ENCODE measurements at places on chromosomes 3 and 15.
A peak's percentile ranks its signal among the peaks of the same experiment; 100 is the strongest.

GRCh38 chr15:67107014-67107812 lies 41.8 kb downstream of the SMAD3 start:
- no peak overlapping the region for H3K4me3 ChIP-seq
- peak; percentile 89 for DNase-seq
- peak overlapping the region; percentile 89 for H3K27ac ChIP-seq
- H3K27me3 ChIP-seq, result no peaks in the 10 kb centered on the region

DNA sequence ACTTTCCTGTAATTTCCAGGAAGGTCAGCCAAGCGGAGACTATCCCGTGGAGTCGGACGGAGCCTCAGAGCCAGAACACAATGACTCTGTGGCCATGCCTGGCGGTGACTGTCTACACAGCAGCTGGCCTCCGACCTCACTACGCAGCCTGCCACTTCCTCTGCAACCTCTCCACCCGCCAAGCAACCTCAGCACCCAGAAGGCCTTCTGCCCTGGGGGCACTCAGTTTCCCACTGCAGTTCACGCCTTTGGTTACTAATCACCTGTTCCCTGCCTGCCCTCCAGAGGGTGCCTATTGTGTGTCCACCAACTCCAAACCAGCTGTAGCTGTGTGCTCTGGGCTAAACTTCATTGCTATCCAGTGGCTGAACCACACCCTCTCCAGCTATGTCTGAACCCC lies 44.0 kb downstream of the TM2D3 start:
- no peaks in the 10 kb centered on the region for H3K36me3 ChIP-seq
- no peak for DNase-seq
- H3K4me3 ChIP-seq, result no peak overlapping the region
- no peaks in the 10 kb centered on the region for H3K27me3 ChIP-seq

DNA sequence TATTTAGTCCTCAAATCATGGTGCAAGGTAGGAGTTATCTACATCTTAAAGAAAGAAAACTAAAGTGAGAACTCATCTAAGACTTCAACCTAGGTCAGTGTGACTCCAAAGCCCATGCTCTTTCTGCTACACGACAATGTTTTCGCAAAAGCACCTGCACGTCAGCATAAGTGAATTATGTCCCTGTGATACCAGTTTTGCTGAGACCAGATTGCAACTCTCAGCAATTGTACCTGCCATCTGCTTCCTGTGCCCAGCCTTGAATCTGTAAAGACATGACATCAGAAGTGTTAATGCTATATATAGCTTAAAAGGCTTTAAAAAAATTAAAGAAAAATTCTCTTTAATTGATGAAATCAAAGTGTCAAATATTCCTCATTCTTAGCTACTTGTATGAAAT lies 43.4 kb downstream of the RETNLB start:
- no peak overlapping the region for H3K4me3 ChIP-seq
- no peaks in the 10 kb centered on the region for H3K36me3 ChIP-seq
- no peaks in the 10 kb centered on the region for H3K27me3 ChIP-seq
- H3K4me1 ChIP-seq, result no peaks in the 10 kb centered on the region
- DNase-seq, result no peak
- no peak overlapping the region for H3K27ac ChIP-seq

DNA sequence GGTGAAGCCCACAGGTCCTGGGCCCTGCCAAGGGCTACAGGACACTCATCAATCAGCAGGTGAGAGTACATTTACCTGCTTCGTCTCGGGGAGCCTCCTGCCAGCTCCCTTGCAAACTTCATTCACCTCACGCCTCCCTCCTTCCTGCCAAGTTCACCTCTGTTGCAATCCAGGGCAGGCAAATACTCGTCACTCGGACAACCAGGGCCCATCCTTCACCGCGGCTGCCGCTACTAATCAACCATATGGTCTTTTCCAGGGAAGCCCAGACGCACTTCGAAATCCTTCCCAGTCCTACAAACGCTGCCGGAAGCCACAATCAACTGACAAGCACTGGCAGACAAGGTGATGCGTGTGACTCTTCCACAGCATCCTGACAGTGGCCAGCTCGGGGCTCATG lies 200.7 kb upstream of the NSMCE3 start:
- H3K27me3 ChIP-seq, result no peaks in the 10 kb centered on the region
- no peak for DNase-seq
- no peak overlapping the region for H3K4me3 ChIP-seq
- no peaks in the 10 kb centered on the region for H3K36me3 ChIP-seq

DNA sequence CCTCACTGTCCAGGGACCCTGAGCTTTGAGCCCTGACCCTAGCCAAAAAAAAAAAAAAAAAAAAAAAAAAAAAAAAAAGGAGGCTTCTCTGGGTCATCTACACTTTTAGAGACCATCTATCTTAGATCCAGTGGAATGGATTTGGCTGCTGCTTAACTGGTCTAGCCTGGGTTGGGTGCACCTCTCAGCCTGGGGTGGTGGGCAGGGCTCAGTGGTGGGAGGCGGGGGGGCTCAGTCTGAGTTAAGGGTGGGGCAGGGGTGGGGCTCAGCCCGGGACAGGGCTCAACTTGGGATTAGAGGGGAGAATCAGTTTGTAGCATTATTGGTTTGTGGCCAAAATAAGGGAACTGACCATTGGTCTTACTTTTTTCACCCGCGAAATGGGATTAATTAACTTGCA lies 139.2 kb downstream of the TPRA1 start:
- no peaks in the 10 kb centered on the region for H3K36me3 ChIP-seq
- peaks cover 46% of the 10 kb centered on the region for H3K27me3 ChIP-seq
- H3K4me1 ChIP-seq, result peaks cover 3% of the 10 kb centered on the region
- DNase-seq, result no peak

DNA sequence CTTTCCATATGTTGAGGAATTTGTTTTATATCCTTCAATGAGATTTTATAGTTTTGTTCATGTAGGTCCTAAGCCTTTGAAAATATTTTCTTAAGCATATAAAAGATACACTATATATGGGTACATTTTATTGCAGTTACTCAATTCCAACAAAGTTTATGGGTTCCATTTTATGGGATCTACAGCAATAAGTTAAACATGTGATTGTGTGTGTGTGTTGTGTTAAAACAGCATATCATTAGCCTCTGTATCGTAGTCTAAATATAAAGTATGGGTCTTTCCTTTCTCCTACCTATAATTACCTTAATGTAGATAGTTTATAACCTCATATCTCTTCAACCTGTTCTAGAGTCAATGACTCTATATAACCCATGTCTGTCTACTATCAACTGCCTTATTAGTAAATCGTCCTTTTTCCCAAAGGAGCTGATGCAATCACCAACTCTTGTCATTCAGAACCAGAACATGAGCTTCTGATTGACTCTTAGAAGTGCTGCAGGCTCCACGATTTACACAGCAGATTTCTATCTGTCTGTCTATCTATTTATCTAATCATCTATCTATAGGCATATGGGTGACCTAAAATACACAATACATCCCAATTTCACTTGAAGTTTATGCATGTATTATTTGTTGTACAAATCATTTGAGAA lies 512.6 kb upstream of the CBLB start:
- no peak overlapping the region for H3K27ac ChIP-seq
- no peaks in the 10 kb centered on the region for H3K36me3 ChIP-seq
- no peak overlapping the region for H3K4me3 ChIP-seq
- no peaks in the 10 kb centered on the region for H3K4me1 ChIP-seq

DNA sequence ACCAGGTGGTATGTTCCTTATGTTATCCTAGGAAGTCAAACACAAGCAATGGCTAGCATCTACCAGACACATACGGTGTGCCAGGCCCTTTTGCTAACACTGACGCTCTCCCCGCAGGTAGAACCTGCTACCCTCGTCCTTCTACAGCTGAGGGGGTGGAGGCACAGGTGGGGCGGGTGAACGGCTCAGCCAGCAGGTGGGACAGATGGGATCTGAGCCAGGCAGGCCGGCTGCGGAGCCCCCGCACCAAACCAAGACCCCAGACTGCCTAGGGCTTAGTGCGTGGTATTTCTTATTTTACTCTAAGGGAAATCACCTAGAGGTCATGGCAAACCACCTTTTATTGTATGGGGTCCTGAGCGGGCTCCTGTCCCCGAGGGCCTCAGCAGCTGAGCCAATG lies 53.9 kb upstream of the PCSK6 start:
- H3K4me3 ChIP-seq, result no peak overlapping the region
- no peaks in the 10 kb centered on the region for H3K27me3 ChIP-seq
- H3K27ac ChIP-seq, result no peak overlapping the region
- no peaks in the 10 kb centered on the region for H3K4me1 ChIP-seq

DNA sequence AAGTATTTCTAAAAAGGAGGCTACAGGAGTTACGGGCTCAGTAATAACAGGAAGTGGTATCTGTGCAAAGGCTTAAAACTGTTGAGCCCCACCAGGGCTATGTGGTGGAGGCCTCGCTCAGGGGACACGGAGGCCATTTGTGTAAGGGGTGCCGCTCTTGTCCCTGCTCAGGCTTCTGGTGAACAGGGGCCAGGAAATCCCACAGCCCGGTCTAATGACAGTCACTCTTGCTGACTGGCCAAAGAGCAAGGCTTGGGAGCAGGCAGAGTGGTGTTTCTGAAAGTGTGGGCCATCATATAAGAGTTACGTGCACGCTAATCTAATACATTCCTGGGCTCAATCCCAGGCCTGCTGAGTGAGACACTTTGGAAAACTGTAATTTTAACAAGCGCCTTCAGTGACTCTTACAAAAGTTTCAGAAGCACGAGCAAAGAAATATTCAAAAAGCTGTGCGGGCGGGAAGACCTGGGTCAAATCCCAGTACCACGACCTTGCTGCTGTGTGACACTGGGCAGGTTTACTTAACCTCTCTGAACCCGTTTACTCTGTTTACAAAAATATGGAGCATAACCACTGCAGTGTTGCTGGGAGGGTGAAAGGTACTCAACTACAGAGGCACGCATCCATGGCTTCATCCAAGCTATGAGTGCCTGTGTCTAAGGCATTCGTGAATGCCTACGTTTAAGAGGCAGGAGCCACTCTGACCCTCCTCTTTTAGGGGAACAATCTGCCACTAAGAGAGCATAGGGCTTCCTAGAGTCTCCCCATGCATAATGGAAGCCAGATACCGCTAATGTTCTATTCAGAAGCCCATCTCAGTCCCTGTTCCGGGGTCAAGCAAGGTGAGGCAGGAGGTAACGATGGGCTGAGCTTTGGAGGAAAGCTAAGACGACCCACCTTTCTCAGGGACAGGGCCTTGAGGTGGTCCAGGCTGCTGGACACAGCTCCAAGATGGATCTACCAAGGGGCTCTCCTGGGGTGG lies 2.0 kb downstream of the ATP10A start:
- H3K4me3 ChIP-seq, result no peak overlapping the region
- peaks cover 2% of the 10 kb centered on the region for H3K4me1 ChIP-seq
- H3K27me3 ChIP-seq, result peaks cover 61% of the 10 kb centered on the region
- no peak for DNase-seq

DNA sequence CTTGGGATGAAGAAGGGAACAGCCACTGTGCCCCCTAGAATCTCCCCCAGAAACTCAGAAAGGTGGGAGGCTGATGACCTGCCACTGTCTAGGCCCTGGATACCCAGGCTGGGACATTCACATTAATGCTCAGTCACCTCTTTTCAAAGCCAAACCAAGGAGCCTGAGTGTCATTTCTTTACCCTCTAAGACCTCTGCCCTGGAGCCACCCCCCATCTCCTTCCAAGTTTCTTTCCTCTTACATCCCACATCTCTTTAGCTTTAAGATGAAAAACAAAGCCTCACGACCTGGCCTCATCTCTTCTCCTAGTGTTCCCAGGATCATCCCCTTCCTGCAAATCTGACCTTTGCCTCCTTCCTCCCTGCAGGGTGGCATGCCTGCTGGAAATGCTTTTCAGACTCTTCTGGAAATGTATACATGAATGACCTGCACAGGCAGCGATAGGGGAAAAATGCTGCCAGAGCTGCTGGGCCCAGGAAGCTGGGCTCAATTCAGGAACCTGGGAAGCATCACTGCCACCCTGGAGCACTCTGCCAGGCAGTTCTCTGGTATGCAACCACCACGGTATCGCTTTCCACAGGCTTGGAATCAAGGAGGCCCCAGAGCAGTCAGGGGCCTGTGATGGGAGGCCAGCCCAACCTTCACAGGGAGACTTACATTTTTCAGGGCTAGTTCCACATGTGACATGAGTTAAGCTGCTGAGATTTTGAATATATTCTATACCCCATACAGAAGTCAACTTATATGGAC lies 67.6 kb downstream of the DAPK2 start:
- H3K4me1 ChIP-seq, result peaks cover 10% of the 10 kb centered on the region
- no peaks in the 10 kb centered on the region for H3K27me3 ChIP-seq
- H3K27ac ChIP-seq, result peak overlapping the region; percentile 9
- H3K36me3 ChIP-seq, result no peaks in the 10 kb centered on the region

GRCh38 chr15:74460298-74460697 lies 662 bp downstream of the UBL7 start:
- H3K4me1 ChIP-seq, result no peaks in the 10 kb centered on the region
- no peak for DNase-seq
- no peaks in the 10 kb centered on the region for H3K36me3 ChIP-seq
- H3K4me3 ChIP-seq, result peak overlapping the region; percentile 52
- peak overlapping the region; percentile 68 for H3K27ac ChIP-seq

DNA sequence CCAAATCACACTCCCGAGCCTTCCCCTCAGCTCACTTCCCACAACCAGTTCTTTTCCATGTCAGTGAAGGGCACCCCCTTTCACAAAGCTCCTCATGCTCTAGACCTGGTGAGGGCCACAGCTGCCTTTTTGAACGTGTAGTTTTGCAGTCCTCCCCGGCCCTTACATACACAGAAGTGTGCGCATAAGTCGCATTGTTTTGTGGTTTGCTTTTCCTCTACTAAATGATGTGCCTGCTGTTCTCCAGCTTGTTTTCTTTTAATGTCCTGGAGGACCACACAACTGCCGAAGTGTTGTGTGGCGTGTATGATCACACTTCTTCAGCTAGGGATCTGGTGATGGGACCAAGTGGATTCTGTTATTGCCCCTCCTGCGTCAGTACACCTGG lies 7.6 kb downstream of the C15orf39 start:
- DNase-seq, result no peak
- H3K4me3 ChIP-seq, result no peak overlapping the region
- no peaks in the 10 kb centered on the region for H3K36me3 ChIP-seq
- peaks cover 15% of the 10 kb centered on the region for H3K4me1 ChIP-seq

DNA sequence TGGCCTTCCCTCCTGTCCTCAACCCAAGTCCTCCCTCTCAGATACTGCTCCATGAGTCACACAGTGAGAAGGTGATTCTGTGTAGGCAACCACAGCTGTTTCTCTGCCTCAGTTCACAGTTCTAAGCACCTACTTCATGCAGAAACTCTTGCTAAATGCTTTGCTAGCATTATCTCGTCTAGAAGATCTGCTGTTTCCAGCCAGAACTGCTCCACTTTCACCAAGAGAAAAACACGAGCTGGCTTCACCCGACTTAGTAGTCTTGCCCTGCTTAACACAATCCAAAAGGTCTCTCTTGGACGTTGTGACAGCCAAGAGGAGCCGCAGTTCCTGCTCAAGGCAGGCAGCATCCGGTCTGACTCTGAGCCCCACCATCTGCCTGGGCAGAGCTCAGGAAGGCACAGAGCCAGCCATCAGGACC lies 272.1 kb downstream of the UACA start:
- no peak for DNase-seq
- no peaks in the 10 kb centered on the region for H3K36me3 ChIP-seq
- no peak overlapping the region for H3K4me3 ChIP-seq
- H3K4me1 ChIP-seq, result peaks cover 40% of the 10 kb centered on the region
- no peaks in the 10 kb centered on the region for H3K27me3 ChIP-seq

GRCh38 chr15:42065468-42065867 lies 28.9 kb downstream of the PLA2G4D start:
- peak; percentile 1 for DNase-seq
- H3K27ac ChIP-seq, result no peak overlapping the region
- no peak overlapping the region for H3K4me3 ChIP-seq
- H3K27me3 ChIP-seq, result no peaks in the 10 kb centered on the region
